Type B pancreatic cell (in vitro differentiated cells): ENCODE measurements at places on chromosomes 2 and 18.

DNA sequence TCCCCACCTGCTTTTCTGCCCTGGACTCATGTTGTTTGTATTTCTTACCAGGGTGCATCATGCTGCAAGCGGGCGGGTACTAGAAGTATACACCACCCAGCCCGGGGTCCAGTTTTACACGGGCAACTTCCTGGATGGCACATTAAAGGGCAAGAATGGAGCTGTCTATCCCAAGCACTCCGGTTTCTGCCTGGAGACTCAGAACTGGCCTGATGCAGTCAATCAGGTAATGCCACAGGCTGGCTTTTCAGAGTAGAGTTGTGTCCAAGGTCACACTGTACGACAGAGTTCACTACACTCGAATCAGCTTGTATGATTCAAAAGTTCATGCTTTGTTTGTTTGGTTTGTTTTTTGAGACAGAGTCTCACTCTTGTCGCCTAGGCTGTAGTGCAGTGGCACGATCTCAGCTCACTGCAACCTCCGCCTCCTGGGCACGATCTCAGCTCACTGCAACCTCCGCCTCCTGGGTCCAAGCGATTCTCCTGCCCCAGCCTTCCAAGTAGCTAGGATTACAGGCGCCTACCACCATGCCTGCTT lies 19.4 kb downstream of the SRSF7 start:
- DNase-seq, result no peak

- DNase-seq, result no peak
Observed at GRCh38 chr2:158979772-158980171, 11.3 kb downstream of the TANC1 start.

GRCh38 chr2:69817729-69818501 lies 11.5 kb upstream of the GMCL1 start:
- DNase-seq, result no peak

GRCh38 chr2:59733567-59733930 lies 819.9 kb downstream of the BCL11A start:
- DNase-seq, result no peak

DNA sequence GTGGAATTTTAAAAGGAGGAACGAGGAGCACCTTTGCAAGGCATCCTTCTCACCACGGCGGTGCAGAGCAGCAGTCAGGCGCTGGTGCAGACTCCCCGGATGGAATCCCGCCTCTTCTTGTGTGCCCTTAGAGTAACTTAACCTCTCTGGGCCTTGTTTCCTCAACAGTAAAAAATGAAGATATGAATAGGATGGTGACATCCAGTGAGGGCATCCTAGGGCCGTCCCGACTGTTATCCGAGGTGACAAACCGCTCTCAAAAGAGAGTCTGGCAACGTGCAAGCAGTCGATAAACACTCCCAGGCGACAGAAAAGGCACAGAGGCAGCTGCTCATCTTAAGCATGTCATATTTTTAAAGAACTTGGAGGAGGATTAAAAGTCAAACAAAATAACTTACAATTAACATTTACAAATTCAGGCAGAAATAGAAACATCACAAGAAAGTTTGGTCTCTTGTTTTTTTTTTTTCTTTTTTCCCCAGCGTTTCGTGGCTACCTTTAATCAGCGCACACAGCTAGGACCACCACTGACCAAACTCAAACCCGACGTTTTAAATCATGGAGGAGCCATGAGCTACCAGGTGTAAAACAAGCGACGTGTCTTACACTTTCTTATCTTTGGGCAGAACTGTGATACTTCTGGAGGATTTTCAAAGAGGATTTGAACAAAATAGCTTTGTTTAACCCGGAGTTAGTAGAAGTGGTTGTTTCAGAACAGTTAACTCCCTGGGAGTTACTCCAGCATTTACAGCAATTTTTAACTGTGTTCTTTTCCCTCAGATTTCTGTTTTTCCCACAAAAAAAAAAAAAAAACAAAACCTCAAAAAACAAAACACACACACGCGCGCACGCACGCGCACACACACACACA lies 2.1 kb downstream of the MBP start:
- DNase-seq, result no peak

DNA sequence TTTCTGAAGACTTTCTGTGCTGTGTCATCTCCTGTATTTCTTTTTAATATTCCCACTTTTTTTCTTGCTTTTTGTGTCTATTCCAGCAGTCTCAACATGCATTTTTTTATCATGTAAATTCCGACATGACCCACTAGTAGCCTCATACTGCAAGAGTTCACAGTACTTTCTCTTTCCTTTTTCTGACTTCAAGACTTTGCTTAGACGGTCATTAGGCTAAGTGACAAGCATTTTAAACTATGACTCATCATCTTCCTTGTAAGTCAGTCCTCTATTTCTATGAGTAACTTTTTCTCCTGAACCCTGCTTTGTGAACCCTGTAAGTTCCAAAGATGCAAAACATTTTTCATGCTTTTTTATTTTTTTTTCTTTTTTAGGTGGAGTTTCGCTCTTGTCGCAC lies 381.2 kb downstream of the TXNL1 start:
- no peak for DNase-seq

GRCh38 chr2:2931318-2932075 lies 446.1 kb downstream of the EIPR1 start:
- DNase-seq, result no peak

DNA sequence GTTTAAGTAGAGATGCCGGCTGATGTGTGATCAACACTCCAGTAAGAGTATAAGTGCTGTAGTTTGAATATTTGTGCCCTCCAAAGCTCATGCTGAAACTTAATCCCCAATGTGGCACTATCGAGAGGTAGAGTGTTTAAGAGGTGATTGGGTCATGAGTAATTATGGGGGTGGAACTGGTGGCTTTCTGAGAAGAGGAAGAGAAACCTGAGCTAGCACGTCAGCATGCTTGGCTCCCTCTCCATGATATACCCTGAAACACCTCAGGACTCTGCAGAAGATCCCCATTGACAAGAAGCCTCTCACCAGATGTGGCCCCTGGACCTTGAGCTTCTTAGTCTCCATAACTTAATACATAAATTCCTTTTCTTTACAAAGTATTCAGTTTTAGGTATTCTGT lies 584.8 kb downstream of the TSN start:
- DNase-seq, result no peak

GRCh38 chr2:161164161-161164560 lies 3.9 kb downstream of the TANK start:
- DNase-seq, result no peak
